ENCODE measurements at places on chromosomes 1 and 21.

DNA sequence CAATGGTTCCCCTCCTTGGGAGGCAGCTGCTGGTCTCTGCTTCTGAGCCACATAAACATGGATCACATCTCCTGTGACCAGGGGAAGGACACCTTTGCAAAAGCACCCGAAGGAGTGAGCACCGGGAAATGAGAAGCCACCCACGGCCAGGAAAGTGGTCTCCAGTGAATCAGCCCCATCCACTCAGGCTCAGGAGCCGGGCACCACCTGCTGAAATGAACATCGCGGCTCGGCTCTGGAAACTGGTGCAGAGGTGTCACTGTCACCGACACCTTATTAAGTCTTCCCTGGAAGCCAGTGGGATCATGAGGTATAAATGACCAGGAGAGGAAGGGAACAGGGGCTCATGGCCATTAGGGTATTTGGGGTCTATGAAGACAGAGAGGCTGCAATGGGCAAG lies 207.2 kb upstream of the C1orf174 start:
- no peak overlapping the region for H3K4me3 ChIP-seq
- peaks cover 2% of the 10 kb centered on the region for H3K27me3 ChIP-seq
- no peak overlapping the region for H3K27ac ChIP-seq

DNA sequence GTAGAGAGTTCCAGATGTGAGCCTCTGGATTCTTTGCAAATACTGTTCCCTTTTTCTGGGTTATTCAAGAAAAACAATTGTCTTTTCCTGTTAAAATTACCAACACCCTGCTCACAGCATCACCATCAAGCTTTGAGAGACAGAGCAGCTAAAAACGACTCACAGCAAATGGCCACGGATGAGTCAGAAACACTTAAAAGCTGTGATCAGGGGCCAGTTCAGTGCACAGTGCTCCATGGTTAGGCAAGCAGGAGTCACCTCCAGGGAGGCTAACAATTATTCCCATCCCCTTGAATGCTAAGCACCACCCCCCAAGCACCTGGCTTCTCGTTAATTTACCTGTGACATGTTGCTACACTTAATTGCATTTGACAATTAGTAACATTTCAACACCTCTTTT lies 128.4 kb upstream of the CAMK1G start:
- H3K36me3 ChIP-seq, result no peaks in the 10 kb centered on the region
- no peak overlapping the region for H3K27ac ChIP-seq
- H3K4me3 ChIP-seq, result no peak overlapping the region
- no peaks in the 10 kb centered on the region for H3K4me1 ChIP-seq

- H3K4me3 ChIP-seq, result no peak overlapping the region
- H3K27ac ChIP-seq, result no peak overlapping the region
- H3K4me1 ChIP-seq, result peaks cover 5% of the 10 kb centered on the region
Measured at GRCh38 chr1:78678324-78678723, 28.7 kb downstream of the IFI44 start.

GRCh38 chr1:2966449-2967328 lies 54.6 kb upstream of the ACTRT2 start:
- DNase-seq, result no peak
- no peaks in the 10 kb centered on the region for H3K36me3 ChIP-seq
- no peak overlapping the region for H3K27ac ChIP-seq
- peaks cover 4% of the 10 kb centered on the region for H3K27me3 ChIP-seq

GRCh38 chr1:42816585-42817439 lies at the start of the genes ERMAP and SVBP:
Gene ERMAP (plus strand): TSS chr1:42817122. CDS start chr1:42830449, 13,327 bp downstream.
Gene SVBP (minus strand): TSS chr1:42817397. CDS start chr1:42816544, 853 bp downstream.
- peaks cover 17% of the 10 kb centered on the region for H3K4me1 ChIP-seq
- H3K4me3 ChIP-seq, result peak within 1 kb of the TSS; percentile 76
- peak within 1 kb of the TSS; percentile 75 for H3K27ac ChIP-seq
- peak; percentile 96 for DNase-seq

DNA sequence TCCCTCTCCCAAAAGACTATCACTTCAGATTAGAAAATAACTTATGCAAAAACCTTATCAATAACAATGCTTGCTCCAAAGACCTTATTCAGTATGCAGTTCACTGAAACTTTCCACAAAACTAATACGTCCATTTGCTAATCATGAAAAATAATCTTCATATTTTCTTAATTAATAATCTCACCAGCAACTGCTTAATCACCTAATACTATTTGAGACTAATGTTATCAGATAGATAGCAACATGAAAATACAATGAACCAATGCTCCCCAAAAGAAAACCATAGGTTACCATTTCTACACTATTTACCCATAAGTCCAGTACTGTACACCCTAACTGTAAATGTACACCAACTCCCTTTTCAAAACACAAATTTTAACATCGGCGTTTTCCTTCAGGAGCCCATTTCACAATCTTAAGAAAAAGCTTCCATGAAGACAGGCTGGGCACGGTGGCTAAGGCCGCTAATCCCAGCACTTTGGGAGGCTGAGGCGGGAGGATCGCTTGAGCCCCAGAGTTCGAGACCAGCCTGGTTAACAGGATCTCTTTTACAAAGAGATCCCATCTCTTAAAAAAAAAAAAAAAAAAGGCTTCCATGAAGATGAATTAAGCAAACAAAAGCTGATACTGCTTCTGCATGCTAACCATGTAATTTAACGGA lies 1.7 kb downstream of the GNB1 start:
- H3K27me3 ChIP-seq, result no peaks in the 10 kb centered on the region
- DNase-seq, result no peak
- peak overlapping the region; percentile 81 for H3K4me3 ChIP-seq
- peaks cover 11% of the 10 kb centered on the region for H3K36me3 ChIP-seq

GRCh38 chr1:210445931-210446330 lies 117.2 kb downstream of the HHAT start:
- no peak overlapping the region for H3K4me3 ChIP-seq
- no peak for DNase-seq
- peaks cover 27% of the 10 kb centered on the region for H3K4me1 ChIP-seq
- peak overlapping the region; percentile 76 for H3K27ac ChIP-seq

GRCh38 chr1:43835082-43836021 lies 98.2 kb upstream of the ARTN start:
- no peak for DNase-seq
- peaks cover 44% of the 10 kb centered on the region for H3K4me1 ChIP-seq
- no peak overlapping the region for H3K27ac ChIP-seq
- H3K36me3 ChIP-seq, result peaks cover 29% of the 10 kb centered on the region
- H3K4me3 ChIP-seq, result no peak overlapping the region
- no peaks in the 10 kb centered on the region for H3K27me3 ChIP-seq

All from activated CD4-positive, alpha-beta memory T cell treated with anti-CD3 and anti-CD28 coated beads for 36 hours (primary cell).